ENCODE measurements at places on chromosomes 3 and 15.

GRCh38 chr15:94460624-94461023, 229.3 kb downstream of the MCTP2 start:
- H3K4me3 ChIP-seq: no peak overlapping the region
- H3K27ac ChIP-seq: no peak overlapping the region
- H3K4me1 ChIP-seq: no peaks in the 10 kb centered on the region
- no peaks in the 10 kb centered on the region for H3K27me3 ChIP-seq

DNA sequence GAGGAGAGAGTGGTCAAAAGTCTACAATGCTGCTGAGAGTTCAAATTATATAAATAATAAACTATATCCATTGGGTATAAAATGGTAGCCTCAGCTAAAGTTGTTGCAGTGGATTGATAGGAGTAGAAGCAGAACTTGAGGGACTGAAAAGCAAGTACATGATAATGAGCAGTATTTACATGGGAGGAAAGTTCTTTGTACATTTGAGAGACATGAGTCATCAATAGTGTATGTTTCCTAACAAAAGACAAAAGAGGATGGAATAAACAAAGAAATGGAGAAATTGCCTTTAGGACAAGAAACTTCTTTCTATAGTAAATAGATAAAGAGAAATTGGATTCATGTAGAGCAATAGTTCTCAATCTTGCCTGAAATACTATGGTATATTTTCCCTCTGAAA, 110.0 kb upstream of the PLSCR5 start:
- no peak for DNase-seq
- no peaks in the 10 kb centered on the region for H3K27me3 ChIP-seq
- H3K27ac ChIP-seq: no peak overlapping the region

DNA sequence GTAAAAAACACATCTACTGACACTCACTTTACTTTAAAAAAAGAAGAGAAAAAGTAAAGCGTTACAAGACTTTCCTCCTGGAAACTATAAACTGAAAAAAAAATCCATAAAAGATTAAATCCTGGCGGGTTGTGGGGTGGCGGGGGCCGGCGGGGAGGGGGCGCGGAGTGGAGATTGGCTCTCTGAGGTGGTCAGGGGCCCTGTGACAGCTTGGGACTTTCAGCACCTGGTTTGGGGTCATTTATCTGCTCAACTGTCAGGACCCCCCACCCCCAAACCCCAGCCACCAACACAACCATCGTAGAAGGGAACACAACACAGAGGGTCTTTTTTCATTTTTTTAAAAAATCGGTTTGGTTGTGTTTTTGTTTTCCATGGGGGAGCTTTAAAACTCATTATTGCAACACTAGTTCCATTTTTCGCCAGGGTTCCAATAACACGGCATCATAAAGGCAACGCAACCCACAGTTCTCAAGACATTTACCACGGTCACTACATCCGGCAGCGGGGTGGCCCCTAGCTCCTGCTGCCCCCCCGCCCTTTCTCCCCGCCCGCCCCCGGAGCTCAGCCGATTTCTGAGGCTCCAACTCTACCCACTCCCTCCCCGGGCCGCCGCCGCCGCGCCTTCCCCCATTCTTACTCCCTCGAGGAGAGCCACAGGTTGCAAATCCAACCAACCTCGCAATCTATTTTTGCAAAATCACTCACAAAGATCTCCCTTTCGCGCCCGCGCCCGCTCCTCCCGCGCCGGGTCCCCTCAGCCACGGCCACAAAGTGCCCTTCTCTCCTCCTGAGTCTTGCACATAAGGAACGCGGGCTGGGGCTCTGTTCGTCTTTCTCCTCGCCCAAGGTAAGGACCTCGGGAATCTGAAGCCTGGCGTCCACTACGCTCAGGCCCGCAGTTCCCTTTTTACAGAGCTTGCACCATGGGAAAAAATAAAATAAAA, 1.8 kb downstream of the BCL6 start:
- H3K27me3 ChIP-seq: peaks cover 9% of the 10 kb centered on the region
- peak overlapping the region; percentile 58 for H3K4me3 ChIP-seq
- no peaks in the 10 kb centered on the region for H3K36me3 ChIP-seq
- peaks cover 43% of the 10 kb centered on the region for H3K4me1 ChIP-seq

DNA sequence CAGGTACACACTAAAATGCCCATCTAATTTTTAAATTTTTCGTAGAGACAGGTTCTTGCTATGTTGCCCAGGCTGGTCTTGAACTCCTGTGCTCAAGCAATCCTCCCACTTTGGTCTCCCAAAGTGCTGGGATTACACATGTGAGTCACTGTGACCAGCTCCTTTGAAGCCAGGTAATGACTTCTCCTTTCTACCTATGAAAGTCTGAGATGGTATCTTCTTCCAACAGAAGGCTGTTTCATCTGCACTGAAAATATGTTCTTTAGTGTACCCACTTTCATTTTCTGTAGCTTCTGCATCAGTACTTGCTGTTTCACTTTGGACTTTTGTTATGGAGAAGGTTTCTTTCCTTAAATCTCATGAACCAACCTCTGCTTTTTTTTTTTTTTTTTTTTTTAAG, 8.8 kb downstream of the OIP5 start:
- H3K4me3 ChIP-seq: no peak overlapping the region
- H3K36me3 ChIP-seq: no peaks in the 10 kb centered on the region
- DNase-seq: no peak
- no peak overlapping the region for H3K27ac ChIP-seq
- no peaks in the 10 kb centered on the region for H3K27me3 ChIP-seq

DNA sequence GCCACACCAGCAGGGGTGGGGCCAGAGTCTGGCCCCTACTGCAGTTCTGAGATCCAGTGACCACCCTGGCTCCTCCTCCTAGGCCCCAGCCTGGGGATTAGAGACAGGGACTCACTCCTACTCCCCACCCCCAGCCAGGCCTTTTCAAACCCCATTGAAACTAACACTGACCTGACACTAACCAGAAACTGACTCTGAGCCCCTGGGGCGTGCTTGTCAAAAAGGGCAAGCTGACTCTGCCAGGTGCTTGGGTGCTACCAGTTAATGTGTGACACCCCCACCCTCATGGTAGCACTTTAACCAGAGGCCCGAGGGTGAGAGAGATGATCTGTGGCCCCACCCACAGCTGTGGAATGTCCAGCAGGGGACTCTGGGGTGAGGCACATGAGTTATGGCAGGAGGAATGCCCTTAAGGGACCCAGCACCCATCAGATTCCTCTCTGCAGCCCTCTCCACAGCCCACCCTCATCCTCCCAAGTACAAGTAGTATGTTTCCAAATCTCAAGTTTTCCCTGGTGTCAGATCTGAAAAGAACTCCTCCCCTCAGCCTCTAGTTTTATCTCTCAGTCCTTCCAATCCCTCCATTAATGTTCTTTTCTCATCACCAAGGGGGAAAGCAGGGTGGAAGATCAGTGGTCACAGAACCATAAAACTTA, 1.4 kb downstream of the PTH1R start:
- peaks cover 37% of the 10 kb centered on the region for H3K27me3 ChIP-seq
- DNase-seq: no peak
- no peaks in the 10 kb centered on the region for H3K36me3 ChIP-seq
- no peak overlapping the region for H3K27ac ChIP-seq
- no peak overlapping the region for H3K4me3 ChIP-seq
